Purkinje cell (primary cell): ENCODE measurements at places on chromosomes 5 and 9. TPM values are rescaled to one million over a fixed set of nuclear protein-coding genes. Genes with fewer than 3 reads are reported as not detected.

The FAM200C gene
- 3.8 and 8.1 TPM in 2 replicates for polyA plus RNA-seq

The CARD6 gene
- polyA plus RNA-seq = 0.22 TPM in 1 of 2 replicates, not detected in the other

The C7 gene
- polyA plus RNA-seq = 0.28 TPM in 1 of 2 replicates, not detected in the other

The PCDHGA9 gene
- 1.1 and 1.9 TPM in 2 replicates for polyA plus RNA-seq

The TMEM171 gene
- polyA plus RNA-seq = 3.5 TPM in 1 of 2 replicates, not detected in the other

The C5orf58 gene
- not detected in 2 replicates for polyA plus RNA-seq

The SAXO1 gene
- polyA plus RNA-seq = not detected in 2 replicates

The TIGD6 gene
- polyA plus RNA-seq = 1.9 and 2.6 TPM in 2 replicates

The RLN1 gene
- polyA plus RNA-seq = not detected in 2 replicates

The SLC34A1 gene
- not detected in 2 replicates for polyA plus RNA-seq

The NUDT12 gene
- 19.1 and 26.3 TPM in 2 replicates for polyA plus RNA-seq
